Stimulated activated CD4-positive, alpha-beta T cell treated with anti-CD3 and anti-CD28 coated beads, Interleukin-4, amount 100 ng/mL, for 48 hours (primary cell): ENCODE measurements at places on chromosomes 5 and 9.
A peak's percentile ranks its signal among the peaks of the same experiment; 100 is the strongest.

DNA sequence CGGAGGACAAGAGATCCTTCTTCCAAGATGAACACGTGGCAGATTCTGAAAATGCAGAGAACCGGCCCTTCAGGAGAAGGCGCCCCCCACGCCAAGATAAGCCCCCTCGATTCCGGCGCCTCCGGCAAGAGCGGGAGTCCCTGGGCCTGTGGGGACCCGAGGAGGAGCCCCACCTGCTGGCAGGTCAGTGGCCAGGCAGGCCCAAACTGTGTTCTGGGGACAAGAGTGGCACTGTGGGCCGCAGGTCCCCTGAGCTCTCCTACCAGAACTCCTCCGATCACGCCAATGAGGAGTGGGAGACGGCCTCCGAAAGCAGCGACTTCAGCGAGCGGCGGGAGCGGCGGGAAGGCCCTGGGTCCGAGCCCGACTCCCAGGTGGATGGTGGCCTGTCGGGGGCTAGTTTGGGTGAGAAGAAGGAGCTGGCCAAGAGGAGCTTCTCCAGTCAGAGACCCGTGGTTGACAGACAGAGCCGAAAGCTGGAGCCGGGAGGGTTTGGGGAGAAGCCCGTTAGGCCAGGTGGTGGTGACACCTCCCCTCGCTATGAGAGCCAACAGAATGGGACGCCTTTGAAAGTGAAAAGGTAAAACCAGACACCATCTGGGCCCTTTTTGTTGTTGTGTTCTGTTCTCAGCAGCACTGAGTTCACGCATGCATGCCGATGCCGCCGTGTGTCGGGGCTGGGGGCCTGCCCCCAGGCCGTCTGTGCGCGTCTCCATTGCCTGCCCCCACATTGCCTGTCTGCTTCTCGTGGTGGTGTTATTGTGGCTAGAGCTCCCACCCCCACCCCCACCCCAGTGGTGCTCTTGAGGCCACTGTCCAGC is 26.6 kb upstream of the POMT1 start:
- DNase-seq, result no peak

- no peak for DNase-seq
Observed at GRCh38 chr9:105444130-105444529, 3.7 kb upstream of the FSD1L start.

DNA sequence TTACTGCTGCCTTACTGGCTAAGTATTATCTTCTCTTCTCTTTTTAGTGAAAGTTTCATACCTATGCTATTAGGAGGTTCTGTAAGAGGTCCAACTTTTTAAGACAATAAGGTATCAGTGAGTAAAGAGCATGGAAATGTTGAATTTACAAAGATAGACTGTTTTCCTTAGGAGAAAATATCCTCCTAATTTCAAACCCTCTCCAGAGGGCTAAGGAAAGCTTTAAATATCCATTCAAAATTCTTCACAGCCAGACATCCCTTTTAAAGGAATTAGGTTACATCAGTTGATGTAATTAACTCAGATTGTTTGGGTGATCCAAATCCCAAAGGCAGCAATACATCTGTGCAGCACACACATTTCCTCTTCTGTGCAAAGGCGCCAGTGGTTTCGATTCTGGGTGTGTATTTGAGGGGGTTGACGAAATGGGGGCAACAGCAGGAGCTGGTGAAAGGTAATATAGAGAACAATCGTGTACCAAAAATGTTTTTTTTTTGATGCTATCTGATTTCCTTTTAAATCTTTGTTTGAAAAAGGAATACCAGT is 273.8 kb upstream of the RPS23 start:
- no peak for DNase-seq

DNA sequence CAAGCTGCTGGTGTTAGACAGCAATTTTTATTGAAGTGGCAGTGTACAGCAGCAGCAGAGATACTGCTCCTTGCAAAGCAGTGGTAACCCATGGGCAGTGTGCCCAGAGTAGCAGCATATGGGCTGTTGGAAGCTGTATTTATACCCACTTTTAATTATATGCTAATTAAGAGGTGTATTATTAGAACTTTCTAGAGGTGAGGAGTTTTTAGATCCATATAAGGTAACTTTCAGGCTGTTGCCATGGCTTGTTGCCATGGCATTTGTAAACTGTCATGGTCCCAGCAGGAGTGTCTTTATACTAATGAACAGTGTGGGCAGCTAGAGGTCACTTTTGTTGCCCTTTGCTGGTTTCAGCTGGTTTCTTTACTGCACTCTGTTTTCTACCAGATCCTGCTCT is 3.7 kb upstream of the PJA2 start:
- DNase-seq, result no peak

DNA sequence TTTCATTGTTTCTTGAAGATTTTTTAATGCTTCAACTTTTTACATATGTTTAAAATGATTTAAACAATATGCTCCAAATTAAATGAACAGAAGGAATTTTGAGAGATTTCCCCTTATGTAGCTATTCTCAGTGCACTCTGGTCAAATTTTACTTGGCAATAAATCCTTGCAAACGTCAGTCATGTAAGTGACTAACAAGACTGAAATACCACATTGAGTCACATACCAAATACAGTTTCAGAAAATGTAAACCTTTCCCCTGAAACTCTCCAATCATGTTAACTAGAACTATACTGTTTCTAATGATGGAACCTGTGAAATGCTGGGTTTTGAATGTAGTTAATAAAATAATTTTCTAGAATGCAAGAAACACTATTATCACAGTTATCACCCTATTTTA is 29.6 kb downstream of the SAR1B start:
- no peak for DNase-seq

DNA sequence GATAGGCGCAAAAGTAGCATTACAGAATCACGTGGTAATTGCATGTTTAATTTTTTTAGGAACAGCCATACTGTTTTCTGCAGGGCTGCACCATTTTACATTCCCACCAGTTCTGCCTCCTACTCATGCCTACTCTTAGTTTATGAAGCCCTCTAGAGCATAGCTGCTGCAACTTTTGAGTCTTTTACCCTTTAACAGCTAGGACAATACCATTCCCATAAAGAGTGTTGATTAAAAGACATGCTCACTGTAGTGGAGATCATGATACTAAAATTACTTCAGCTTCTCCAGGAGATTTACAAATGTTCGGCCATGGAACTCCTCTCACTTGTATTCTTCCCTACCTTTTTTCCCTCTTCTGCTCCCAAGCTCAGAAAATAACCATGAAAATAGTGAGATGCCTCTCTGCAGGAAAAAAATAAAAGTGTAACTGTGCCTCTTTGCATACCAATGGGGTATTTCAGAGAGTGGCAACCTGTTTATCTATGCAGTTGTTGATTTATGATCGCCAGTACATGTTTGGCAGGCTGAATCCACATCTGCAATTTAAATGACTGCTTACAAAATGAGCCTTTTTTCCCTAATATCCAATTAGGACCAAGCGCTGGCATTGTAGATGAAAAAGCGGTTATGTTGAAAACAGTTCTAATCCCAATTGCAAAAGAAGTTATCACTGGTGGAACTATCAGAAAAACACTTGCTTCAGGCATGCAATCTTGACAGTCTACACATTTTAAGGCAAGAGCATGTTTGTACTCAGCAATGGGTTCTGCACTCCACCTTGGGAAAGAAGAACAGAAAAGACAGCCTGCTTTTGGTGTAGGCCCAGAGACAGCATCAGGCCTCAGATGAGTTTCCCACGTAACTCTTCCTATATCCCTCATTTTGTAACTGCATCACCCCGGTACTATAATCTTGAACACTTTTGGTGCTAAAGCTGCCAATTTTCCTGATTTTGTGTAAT is 131.1 kb downstream of the ADAMTSL1 start:
- no peak for DNase-seq

- no peak for DNase-seq
Observed at GRCh38 chr5:59786334-59786805, 107.2 kb downstream of the PDE4D start.

- DNase-seq, result no peak
Observed at GRCh38 chr5:157900644-157901043, 41.7 kb upstream of the CLINT1 start.

DNA sequence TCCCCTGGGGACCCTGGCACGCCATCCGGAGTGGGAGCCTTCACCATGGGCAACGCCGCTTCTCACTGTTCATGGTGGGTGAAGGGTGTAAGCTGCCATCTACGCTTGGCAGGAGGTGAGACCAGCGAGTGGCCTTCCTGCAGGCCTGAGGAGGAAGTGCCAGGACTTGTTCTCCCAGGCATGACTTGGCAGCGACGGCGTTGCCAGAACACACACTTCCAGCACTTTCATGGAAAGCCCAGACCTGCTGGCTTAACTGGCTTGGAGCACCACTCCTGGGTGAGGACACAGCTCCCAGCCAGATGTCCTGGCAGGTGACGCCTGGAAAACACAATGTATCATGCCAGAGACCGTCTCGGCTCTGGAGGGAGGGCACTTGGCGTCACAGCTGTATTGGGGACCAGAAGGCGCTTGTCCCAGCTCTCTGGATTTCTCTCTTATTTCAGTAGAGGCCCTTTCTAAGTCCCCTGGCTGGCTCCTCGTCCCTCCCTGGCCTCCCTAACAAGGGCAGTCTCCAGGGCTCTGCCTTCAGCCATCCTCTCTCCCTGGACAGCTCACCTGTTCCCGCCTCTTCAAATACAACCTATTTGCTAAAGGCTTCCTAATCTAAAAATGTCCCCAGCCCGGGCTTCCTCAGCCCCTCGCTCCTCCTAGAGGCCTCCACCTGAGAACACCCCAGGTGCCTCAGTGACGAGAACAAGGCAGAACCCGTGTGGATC is 188.3 kb downstream of the OLFM1 start:
- no peak for DNase-seq

- no peak for DNase-seq
Observed at GRCh38 chr5:132059043-132059695, 1.3 kb upstream of the IL3 start.

DNA sequence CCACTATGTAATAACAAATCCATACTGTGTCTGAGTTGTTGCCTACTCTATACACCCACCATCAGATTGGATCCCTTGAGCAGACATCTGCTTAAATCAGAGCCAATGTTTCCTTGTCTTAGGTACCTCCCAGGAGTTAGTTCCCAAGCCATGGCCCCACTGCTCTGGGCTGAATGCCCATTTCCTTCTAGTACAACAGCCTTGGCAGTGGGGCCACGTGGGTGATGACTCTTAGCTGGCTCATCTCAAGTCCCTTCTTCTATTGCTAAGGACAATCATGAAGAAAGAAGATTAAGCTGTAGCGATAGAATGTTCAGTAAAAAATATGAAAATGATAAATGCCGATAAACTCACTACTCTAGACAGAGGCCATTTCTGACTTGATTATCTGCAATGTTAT is 16.6 kb downstream of the PTGR1 start:
- no peak for DNase-seq

DNA sequence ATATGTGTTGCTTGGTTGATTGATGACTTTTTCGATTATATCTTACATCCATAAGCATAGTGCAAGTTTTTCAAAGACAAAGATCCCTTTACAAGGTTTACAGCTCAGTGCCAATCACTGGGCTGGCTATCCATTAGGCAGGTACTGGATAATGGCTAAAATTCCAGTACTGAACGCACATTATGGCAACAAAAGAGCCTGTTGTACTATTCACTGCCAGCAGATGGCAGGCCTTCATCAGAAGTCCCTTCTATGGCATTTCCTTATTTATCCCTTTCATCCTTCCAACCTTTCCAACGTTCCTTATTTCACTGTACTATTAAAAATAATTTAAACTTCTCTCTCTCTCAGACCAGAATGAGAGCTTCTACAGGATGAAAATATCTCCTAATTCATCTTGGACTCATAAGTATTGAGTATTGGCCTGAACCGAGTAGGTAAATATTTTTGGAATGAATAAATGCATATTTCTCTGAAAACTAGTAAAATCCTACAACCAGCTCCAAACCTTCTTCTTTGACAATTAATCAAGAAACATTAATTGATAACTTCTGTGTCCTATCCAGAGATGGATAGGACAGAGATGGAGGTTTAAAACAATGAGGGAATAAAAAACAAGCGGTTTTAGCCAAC is 6.7 kb upstream of the WNT8A start:
- DNase-seq, result peak; percentile 19

GRCh38 chr5:91281401-91281800 is 101.7 kb downstream of the ARRDC3 start:
- DNase-seq, result no peak

DNA sequence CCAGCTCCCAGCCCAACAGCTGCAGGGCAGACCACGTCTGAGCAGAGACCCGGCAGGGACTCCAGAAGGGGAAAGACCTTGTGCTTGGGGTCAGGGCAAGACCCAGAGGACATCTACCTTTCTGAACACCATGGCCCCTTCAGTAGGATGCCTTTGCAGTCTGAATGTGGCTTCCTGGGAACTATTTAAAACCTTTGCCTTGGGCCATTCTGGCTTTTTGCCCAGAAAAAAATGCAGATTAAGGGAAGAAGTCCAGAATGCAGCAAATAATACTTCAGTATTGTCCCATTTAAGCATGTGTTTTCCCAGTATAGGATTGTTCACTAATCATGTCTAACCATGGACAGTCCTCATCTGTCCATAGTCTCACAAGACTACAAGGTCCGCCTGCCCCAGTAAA is 67.5 kb upstream of the ERCC6L2 start:
- no peak for DNase-seq

GRCh38 chr9:125161284-125161918 is 18.1 kb upstream of the SCAI start:
- no peak for DNase-seq

GRCh38 chr9:131810351-131811170 is 70.7 kb upstream of the RAPGEF1 start:
- no peak for DNase-seq

GRCh38 chr5:131720714-131721113 is 76.1 kb downstream of the FNIP1 start:
- no peak for DNase-seq

DNA sequence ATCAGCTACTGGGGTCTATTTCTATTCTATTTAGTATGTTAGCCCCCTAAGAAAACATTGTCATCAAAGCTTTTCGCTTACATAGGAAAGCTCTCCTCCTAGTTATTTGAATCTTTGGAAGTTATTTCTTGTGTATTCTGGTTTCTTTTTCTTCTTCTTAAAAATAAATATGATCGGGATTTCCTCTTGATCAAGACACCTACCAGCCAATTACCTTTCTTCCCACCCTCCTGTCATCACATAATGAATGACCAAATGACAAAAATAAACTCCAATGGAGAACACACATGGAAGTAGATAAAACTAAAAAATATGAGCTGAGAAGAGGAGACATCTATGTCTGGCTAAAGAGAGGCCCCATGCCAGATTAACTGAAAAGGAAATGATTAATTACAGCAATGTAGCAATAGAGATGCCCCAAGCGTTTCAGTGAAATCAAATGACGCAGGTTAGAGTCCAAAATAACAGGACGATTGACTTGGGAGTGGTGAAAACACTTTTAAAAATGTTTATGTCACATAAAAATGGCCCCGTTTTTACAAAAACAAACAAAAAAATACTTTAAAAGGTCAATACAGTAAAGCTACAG is 59.5 kb upstream of the PCSK1 start:
- DNase-seq, result no peak

DNA sequence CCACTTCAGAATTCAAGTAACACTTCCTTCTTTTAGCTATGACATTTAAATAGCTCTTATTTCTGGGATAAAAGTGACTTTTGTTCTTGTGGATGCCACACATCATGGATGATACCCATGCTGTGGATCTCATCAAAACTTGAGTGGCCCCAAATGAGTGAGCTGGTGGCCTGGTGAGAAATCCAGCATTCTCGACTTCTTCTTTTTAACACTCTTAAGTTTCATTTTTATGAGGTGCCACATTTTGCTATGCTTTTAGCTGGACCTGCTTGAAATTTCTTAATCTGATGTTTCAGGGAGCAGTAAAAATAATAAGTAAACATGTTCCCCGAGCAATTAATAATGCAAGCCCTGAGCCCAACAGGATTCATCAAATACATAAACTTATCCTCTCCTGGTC is 384.8 kb upstream of the MEF2C start:
- no peak for DNase-seq
